ENCODE measurements at places on chromosomes 16 and 17.

DNA sequence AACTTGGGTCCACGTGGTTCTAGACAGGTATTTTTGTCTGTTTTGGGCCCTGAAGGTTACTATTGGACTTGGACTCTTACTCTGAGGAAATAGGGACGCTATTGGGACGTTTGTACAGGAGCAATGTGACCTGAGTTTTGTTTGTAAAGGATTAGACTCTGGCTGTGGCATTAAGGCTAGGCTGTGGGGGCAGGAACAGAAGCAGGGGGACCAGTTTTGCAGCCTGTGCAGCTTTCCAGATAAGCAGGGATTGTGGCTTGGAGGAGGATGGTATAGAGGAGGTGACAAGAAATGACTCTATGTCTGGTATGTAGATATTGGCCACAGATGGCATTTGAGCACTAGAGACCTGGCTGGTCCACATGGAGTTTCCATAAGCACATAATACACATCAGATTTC is 12.8 kb downstream of the NOD2 start:
- DNase-seq = no peak

GRCh38 chr16:24151482-24151939 is 104.6 kb upstream of the CACNG3 start:
- no peak for DNase-seq

- DNase-seq = no peak
These were observed 6.0 kb downstream of the STAT5B start for GRCh38 chr17:42270170-42270535.

DNA sequence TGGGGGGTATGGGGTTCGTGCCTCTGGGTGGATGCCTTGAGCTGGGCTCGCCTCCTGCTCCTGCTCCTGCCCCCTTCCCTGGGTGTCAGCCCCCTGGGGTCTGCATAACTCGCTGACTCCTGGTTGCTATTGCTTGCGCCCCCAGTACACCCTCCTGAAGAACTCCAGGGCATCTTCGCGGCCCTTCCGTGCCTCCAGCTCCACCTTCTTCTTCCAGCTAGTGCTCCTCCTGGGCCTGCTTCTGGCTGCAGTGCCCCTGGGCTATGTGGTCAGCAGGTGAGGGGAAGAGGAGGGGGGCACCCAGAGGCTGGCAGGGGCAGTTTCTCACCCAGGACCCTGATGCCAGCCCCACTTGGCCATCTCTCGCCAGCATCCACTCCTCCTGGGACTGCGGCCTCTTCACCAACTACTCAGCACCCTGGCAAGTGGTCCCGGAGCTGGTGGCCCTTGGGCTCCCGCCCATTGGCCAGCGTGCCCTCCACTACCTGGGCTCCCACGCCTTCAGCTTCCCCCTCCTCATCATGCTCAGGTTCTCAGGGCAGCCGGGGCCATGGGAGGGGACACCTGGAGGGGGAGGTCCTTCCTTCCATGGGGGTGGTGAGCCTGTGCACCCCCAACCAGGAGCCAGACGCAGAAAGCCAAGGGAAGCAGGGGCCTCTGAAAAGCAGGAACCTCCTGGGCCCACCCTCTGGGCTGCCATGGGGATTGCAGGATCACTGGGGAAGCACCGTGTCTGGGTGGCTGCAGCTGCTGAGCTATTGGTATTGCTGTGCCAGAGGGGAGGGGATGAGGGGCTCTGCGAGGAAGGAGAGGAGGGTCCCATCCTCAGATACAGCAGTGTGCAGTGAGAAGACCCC is 7.8 kb upstream of the C17orf99 start:
- no peak for DNase-seq

GRCh38 chr16:88448461-88449266 is 4.4 kb upstream of the ZFPM1 start:
- DNase-seq = no peak

GRCh38 chr16:81623365-81624102 is 155.6 kb upstream of the PLCG2 start:
- no peak for DNase-seq

DNA sequence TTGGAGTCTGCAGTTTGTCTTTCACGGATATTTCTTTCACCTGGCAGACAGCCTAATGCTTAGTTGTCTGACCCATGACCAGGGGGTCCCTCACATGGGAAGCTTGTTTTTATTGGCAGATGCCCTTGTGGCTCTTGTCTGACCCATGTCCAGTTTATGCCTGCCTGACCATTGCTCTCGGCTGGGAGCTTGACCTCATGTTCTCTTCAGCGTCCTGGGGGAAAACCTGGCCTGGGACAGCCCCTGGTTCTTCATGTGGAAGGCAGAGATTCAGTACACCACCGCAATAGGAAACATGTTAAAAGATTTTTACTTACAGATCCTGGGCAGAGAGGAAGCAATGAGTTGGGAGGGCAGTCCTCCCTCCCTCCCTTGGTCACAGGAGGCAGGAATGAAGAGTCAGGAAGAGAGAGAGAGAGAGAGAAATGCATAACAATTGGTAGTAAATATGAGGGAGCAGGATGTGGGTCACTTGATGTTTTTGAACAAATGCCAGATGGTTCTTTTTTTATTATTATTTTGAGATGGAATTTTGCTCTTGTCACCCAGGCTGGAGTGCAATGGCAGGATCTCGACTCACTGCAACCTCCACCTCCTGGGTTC is 302.7 kb upstream of the MYOCD start:
- DNase-seq = no peak

- no peak for DNase-seq
These were observed 4.7 kb downstream of the MSRB1 start for GRCh38 chr16:1938316-1938715.

- no peak for DNase-seq
These were observed 515.0 kb downstream of the TMEM114 start for GRCh38 chr16:8075271-8075670.

DNA sequence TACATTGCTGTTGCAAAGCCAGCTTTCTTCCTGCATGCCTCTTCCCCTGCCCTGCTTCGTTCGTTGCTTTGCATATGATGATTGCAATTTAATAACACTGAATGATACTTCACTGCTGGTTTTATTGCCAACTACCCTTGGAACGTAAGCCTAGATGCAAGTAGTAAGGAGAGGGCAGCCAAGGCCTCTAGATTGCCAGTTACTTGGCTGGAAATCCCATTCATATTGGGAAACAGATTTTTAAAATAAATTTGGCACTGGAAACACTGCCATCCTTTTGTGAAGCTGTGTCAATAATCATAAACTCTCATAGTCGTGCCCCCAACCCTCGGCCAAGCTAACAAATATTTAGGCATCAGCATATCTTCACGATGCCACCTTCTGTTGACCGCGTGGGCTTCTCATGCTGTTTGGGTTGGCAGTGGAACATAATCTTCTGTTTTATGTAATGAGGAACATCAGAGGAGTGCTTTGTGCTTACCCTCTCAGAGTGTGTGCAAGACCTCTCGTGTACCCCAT is 86.5 kb downstream of the MAP2K6 start:
- no peak for DNase-seq

GRCh38 chr17:42508426-42509165 is 27.4 kb upstream of the NAGLU start:
- DNase-seq = no peak

- peak; percentile 23 for DNase-seq
These were observed 29.3 kb upstream of the KDM8 start for GRCh38 chr16:27174007-27174406.

DNA sequence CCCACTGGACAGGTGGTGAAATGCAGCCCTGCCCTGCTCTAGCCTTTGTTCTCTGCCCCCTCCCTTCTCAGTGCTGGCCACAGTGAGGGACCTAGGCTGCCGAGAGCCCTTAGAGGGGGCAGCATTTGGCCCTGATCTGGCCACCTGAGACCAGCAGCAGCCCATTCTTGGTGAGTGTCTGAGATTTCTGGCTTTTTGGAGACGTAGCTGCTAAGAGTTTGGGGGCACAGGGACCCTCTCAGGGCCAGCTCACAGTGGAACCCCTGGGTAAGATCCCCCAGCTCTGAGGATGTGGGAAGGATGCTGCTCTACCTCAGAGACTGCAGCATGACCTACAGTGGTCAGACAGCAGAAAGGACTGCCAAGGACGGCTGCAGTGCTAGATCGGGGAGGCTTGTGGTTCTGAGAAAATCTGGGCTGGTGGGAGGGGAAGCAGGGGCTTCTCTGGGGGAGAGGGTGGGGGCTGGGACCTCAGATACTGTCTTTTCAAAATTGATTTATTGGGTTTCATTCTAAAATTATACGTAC is 13.3 kb downstream of the GRB7 start:
- DNase-seq = no peak

DNA sequence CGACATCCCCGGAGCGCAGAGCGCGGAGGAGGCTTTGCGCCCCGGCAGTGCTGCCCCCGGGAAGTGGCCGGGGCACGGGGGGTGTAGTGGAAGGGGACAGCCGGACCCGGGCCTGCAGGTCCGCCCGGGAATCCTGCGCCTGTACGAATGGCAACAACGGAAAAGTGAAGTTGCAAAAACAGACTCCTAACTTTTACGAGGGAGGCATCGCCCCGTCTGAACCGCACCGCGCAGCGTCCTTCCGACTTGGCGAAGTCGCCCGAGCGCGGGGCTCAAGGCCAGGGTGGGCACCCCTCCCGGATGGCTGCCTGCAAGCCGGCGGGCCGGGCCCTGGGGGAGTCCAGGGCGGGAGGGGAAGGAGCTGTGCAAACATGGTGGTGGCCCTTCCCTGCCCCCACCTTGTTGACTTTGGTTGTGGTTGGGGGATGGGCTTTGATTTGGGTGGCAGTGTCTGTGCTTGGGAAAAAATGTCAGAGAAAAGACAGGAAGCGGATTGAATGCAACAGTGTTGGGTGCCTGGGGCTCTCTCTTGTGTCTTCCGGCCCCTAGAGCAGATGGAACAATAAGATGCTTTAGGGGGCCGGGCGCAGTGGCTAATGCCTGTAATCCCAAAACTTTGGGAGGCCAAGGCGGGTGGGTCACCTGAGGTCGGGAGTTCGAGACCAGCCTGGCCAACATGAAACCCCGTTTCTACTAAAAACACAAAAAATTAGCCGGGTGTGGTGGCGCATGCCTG is 675 bp downstream of the RNF213 start:
- no peak for DNase-seq

DNA sequence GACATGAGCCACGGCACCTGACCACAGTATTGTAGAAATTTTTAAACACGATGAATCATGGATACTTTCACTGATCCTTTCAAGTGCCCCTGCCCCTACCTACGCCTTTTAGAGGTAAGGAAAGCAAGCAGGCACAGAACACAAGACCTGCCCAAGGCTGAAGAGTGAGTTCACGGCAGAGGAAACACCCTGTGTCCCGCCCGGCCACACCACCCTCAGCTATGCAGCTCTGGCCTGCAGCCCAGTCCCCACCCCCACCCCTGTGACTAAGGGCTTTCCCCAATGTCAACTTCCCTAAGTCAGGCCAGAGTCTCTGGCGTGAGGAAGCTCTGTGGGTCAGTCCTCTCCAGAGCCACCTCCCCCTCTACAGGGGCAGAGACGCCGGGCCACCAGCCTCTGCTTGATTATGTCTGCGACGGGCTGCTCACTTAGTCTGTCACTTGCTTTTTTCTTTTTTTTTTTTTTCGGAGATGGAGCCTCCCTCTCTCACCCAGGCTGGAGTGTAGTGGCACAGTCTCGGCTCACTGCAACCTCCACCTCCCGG is 8.4 kb downstream of the SLC16A5 start:
- DNase-seq = no peak

- no peak for DNase-seq
These were observed 25.9 kb downstream of the TMEM98 start for GRCh38 chr17:32953857-32954256.

- DNase-seq = no peak
These were observed 34.1 kb upstream of the MYH10 start for GRCh38 chr17:8664456-8665126.

- no peak for DNase-seq
These were observed 47.8 kb upstream of the HAS3 start for GRCh38 chr16:69057400-69058378.

GRCh38 chr17:16988749-16989229 is 16.9 kb upstream of the TNFRSF13B start:
- no peak for DNase-seq

GRCh38 chr17:36089888-36090836 is at the start of gene CCL3:
Gene CCL3 (minus strand): TSS chr17:36090143. CDS start chr17:36090058, 85 bp downstream.
- no peak for DNase-seq

GRCh38 chr16:29231244-29231643 is 175.3 kb downstream of the NPIPB11 start:
- no peak for DNase-seq

GRCh38 chr17:74529243-74529642 is 2.0 kb downstream of the CD300LB start:
- no peak for DNase-seq

- no peak for DNase-seq
These were observed 217.5 kb upstream of the CHMP6 start for GRCh38 chr17:80774146-80774545.

GRCh38 chr16:31362476-31363405 is 7.8 kb downstream of the ITGAX start:
- no peak for DNase-seq

DNA sequence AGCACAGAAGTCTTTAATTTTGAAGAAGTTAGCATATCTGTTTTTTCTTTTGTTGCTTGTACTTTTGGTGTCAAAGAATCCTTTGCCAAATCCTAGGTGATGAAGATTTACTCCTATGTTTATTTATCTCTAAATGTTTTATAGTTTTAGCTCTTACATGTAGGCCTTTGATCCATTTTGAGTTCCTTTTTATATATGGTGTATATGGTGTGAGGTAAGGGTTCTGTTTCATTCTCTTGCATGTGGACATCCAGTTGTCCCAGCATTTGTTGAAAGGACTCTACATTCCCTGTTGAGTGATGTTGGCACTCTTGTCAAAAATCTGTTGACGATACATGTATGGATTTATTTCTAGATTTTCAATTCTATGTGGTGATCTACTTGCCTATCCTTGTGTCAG is 62.2 kb downstream of the RNF213 start:
- no peak for DNase-seq

- no peak for DNase-seq
These were observed 97.6 kb downstream of the C16orf78 start for GRCh38 chr16:49471038-49471727.

GRCh38 chr16:29719063-29719462 is 26.7 kb downstream of the C16orf54 start:
- no peak for DNase-seq

GRCh38 chr17:68704871-68705713 is 103.9 kb upstream of the FAM20A start:
- DNase-seq = no peak

GRCh38 chr16:82657239-82657638 is 30.5 kb downstream of the CDH13 start:
- DNase-seq = no peak

DNA sequence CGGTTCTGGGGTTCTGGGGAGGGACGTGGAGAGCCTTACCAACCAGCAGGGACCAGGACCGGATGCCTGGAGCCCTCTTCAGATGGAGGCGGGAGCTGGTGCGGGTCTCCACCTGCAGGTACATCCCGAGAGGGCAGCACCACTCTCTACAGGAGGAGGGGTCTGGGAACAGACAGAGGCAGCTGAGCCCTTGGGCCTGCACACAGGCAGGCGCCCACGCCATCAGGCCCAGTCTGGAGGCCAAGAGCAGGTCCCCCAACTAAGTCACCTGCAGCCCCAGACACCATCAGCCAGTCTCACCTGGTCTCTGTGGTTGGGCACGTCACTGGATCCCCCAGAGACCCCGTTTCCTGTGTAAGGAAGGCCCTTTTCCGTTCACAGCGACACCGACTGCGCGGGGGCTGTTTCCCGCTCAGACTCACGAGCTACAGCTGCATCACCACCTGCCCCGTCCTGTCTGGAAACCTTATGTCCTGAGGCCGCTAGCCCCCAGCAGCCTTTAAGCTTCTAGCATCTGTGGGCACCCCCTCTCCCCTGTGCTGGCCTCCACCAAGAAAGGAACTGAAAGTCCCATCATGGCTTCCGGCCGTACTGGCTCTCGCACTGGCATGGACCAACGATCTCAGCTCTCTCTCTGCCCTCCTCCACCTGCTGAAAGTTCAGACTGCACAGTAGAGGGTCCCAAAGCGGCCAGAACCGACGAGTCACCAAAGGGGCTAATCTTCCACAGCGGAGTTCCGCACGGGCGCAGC is 1.2 kb downstream of the CYBC1 start:
- peak; percentile 58 for DNase-seq

- DNase-seq = no peak
These were observed 5.5 kb upstream of the KRT10 start for GRCh38 chr17:40827746-40828453.
